ENCODE measurements at places on chromosomes 7 and 10.
A peak's percentile ranks its signal among the peaks of the same experiment; 100 is the strongest.

- DNase-seq = peak; percentile 35
Observed at GRCh38 chr7:128863433-128863989, 855 bp downstream of the ATP6V1F start.

GRCh38 chr10:11672836-11673235 is 61.4 kb upstream of the USP6NL start:
- no peak for DNase-seq

- no peak for DNase-seq
Observed at GRCh38 chr7:28808796-28809533, 149.2 kb downstream of the TRIL start.

DNA sequence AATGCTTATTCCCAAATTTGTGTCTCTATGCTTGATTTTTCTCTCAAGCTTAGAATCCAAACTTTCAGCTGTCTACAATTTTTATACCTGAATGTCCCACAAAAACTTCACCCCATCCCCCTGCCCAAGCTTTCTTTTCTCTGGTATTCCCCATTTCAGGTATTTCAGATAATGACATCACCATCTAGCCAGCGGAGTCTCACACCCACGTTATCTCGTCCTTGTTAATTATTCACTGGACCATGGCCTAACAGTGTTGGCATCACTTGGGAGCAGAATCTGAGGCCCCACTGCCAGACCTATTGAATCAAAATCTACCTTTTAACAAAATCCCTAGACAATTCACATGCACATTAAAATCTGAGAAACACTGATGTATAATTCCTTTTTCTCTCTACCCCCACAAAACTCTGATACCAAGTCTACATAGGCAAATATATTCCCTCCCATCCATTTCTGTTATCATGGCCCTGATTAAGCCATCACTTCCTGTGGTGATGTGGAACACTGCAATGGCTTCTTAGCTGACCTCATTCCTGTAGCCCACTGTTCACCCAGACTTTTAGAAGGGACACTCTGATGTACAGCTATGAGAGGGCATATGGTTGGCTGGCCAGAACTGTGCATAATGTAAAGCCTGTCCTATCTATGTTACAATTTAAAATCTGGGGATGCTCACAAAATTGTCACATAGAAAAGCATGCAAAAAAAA is 31.4 kb downstream of the ZNF438 start:
- no peak for DNase-seq

GRCh38 chr7:116173051-116174028 is 37.0 kb upstream of the TES start:
- DNase-seq = peak; percentile 70

- DNase-seq = no peak
Observed at GRCh38 chr7:66732439-66732838, 8.1 kb upstream of the RABGEF1 start.

DNA sequence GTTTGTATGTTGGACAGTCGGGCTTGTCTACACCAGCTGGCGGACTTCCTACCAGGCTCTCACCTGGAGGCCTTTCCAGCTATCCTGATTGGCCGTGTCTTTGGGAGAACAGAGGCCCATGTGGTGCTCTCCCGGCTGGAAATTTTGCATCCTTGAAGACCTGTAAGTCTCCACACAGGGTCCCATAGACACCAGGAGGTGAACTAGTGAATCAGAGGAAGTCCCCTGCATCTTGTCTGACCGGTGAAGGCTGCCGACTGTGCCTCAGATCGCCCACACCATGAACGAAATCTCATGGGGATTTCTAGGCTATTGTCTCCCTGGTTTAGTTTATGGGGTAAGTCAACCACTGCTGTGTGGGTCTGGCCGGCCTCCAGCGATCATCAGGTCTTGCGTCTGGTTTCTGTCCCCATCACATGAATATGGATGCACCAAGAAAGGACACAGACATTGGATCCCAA is 108.4 kb upstream of the LYZL2 start:
- DNase-seq = no peak

- no peak for DNase-seq
Observed at GRCh38 chr7:99098824-99099498, 44.9 kb downstream of the SMURF1 start.

- no peak for DNase-seq
Observed at GRCh38 chr7:135224027-135224426, 9.6 kb upstream of the STRA8 start.

- no peak for DNase-seq
Observed at GRCh38 chr7:42686594-42687156, 225.2 kb downstream of the C7orf25 start.

DNA sequence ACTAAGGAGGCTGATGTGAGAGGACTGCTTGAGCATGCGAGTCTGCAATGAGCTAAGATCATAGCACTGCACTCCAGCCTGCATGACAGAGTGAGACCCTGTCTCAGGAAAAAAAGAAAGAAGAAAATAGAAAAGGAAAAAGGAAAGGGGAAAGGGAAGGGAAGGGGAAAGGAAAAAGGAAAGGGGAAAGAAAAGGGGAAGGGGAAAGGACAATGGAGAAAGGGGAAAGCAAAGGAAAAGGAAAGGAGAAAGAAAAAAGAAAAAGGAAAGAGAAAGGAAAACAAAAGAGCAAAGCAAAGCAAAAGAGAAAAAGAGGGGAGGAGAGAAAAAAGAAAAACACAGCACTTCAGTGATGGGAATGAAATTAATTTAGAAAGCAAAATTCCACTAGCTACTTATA is 179.3 kb downstream of the SRPK2 start:
- DNase-seq = no peak

GRCh38 chr7:141234335-141235105 is 160.7 kb downstream of the TMEM178B start:
- no peak for DNase-seq

DNA sequence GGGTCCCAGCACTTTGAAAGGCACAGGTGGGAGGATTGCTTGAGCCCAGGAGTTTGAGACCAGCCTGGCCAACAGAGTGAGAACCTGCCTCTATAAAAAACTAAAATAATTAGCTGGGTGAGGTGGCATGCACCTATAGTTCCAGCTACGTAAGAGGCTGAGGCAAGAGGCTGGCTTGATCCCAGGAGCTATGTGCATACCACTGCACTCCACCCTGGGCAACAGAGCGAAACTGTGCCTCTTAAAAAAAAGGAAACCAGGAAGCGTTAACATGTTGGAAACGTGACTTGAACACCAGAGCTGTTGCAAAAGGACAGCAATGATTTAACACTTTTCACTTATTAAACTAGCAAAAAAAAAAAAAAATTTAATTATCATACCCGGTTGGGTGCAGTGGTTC is 12.6 kb downstream of the BAZ1B start:
- DNase-seq = no peak

DNA sequence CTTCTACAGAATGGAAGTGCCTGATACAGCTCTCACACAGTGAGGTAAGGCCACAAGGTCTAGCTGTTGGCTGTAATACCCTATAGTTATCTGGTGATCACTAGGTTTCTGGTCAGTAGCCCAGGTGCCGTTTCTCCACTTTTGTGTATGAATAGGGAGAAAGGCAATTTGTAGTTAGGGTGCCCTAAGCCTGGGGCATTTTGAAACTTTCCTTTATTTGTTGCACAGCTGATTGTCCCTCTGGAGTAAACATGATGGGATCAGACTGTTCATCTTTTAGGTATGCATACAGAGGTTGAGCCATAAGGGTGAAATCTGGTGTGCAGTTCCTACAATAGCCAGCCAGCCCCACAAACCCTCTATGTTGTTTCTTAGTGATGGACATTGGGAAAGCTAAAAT is 112.4 kb downstream of the ANKRD26 start:
- no peak for DNase-seq

DNA sequence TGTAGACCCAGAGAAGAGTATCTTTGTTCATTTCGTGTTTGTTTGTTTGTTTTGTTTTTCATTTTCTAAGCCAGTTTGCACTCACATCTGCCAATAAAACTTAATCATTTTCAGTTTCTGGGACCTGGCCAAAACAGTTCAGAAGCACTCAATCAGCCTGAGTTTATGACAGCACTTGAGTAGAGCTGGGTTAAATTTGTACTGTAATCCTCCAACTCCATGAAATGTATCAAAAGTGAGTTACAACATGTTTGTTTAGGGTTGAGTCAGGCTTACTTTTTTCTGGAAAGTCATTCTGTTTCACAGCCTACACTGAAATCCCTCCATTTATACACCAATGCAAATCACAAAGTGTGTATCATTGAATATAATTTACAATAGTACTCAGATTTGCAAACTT is 91.9 kb downstream of the ZWINT start:
- no peak for DNase-seq

- DNase-seq = no peak
Observed at GRCh38 chr7:11332865-11333228, 359.2 kb downstream of the PHF14 start.

- DNase-seq = no peak
Observed at GRCh38 chr7:37504801-37505200, 56.1 kb upstream of the ELMO1 start.

- no peak for DNase-seq
Observed at GRCh38 chr7:7438851-7439250, 96.8 kb downstream of the COL28A1 start.

DNA sequence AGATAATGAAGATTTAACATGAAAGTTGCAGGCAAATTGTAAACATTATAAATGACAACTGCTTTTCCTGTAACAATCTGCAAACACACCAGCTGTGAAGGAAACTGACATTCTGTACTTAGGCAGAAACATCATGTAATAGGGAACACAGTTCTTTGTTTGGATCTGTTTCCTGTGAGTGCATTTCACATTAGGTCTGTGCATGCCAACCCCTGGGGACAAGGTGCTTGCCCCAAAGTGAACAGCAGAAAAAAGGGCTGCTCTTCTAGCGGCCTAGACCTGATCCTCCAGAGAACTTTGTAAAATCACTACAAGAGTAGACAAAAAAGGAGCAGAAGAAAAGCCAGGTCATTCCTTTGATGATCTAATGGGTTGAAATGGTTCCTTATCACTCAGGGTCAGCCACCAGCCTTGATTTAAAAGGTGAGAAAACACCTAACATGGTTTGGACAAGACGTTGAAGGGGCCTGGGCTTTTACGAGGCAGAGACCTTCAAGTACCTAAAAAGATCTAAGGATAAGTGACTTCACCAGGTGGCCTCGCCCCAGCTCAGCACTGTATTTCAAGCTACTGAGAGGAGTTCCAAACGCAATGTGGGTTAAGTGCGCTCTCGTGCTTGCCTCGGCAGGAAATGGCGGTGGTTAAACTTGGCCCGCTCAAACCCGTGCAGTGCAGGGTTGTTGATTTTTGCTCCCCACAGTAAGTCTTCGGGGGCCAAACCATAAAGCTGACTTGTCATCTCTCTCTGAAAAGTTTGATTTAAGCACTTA is 249.7 kb downstream of the CREB5 start:
- no peak for DNase-seq

GRCh38 chr7:7738177-7738576 is 19.8 kb upstream of the RPA3 start:
- no peak for DNase-seq

GRCh38 chr10:22444219-22444788 is 99.0 kb downstream of the SPAG6 start:
- DNase-seq = no peak

- DNase-seq = no peak
Observed at GRCh38 chr10:3976171-3976570, 191.2 kb upstream of the KLF6 start.

DNA sequence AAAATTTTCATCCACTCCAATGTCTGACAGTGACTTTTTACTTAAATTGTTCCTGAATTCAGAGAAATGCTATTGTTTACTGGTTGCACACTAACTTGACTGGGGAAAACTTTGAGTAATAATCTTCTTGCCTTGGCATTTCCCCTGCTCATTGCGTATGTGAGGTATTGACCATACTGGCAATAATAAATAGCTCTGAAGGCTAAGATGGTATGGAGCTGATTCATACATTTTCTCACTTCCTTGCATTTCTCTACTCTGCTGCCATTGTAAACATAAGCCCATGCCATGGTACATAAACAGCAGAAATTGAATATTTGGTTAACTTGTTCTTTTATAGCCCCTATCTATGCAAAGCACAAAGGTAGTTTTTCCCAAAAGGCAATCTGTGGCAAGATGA is 290.0 kb downstream of the RNLS start:
- DNase-seq = no peak

GRCh38 chr10:129850316-129850715 is 113.8 kb downstream of the EBF3 start:
- DNase-seq = no peak

DNA sequence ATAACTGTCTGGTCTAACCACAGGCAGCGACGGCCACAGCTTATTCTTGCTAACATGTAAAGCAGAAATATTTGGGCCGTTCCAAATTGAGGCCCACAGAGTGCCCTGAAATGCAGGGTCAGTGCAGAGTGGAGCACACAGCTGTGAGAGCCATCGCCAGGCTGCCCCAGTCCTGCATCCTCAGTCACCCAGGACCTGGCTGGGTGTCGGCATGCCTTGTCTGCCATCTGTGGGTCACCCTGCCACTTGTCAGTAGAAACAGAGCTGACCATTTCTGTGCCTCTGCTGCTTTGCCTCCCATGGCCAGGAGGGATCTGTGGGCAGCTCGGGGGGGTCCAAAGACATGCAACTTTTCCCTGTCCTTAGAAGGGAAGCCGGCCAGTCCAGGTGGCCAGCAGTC is 57.3 kb upstream of the BTBD16 start:
- no peak for DNase-seq

- no peak for DNase-seq
Observed at GRCh38 chr10:14180911-14181566, 149.7 kb downstream of the FRMD4A start.

- no peak for DNase-seq
Observed at GRCh38 chr7:42012786-42013360, 224.1 kb downstream of the GLI3 start.

DNA sequence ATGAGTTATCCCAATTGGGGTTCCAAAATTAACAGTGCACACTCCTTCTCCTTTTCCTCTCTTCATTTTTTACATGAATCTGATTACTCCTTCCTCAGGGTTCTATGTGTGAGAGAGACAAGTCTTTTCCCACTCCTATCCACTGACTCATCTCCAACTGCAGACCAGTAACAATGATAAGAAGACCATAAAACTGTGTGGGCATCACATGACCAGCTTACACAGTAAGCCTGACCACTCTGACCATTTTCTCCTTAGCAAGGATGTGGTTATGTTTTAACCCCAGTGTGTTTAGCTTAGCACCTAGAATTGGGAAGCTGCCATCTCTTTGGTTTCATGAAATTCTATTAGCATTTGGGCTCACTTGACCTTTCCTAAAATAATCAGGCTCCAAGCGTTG is 145.0 kb upstream of the CALCR start:
- DNase-seq = no peak

- DNase-seq = no peak
Observed at GRCh38 chr10:43069579-43069978, 7.3 kb upstream of the RET start.

- no peak for DNase-seq
Observed at GRCh38 chr10:6497620-6498019, 82.5 kb downstream of the PRKCQ start.

- no peak for DNase-seq
Observed at GRCh38 chr7:24899161-24899560, 80.8 kb downstream of the OSBPL3 start.

GRCh38 chr10:3025026-3025683 is 42.2 kb upstream of the PFKP start:
- DNase-seq = no peak
